ENCODE measurements at places on chromosomes 13 and 19.
A peak's percentile ranks its signal among the peaks of the same experiment; 100 is the strongest.

DNA sequence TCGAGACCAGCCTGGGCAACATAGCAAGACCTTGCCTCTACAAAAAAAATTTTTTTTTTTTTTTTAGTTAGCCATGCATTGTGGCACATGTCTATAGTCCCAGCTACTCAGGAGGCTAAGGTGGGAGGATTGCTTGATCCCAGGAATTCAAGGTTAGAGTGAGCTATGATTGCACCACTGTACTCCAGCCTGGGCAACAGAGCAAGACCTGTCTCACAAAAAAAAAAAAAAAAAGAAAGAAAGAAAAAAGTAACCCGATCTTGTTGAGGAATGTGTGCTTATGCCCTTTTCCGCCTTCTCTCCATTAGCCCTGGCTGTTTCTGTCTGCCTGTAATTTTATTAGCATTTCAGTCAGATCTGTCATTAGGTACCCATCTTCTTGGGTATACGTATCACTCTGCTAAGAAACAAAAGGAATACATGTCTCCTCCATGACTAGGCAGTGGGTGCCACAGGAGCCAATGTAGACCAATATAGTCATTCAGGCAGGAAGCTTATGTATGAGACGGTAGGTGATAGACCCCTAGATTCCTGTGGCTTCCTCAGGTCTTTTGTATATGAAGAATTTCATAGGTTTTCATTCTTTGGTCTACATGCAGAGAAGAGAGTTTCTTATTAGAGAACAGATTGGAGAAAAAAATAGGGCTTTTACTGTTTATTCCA is 59.6 kb upstream of the NPAS1 start:
- DNase-seq: peak; percentile 23

DNA sequence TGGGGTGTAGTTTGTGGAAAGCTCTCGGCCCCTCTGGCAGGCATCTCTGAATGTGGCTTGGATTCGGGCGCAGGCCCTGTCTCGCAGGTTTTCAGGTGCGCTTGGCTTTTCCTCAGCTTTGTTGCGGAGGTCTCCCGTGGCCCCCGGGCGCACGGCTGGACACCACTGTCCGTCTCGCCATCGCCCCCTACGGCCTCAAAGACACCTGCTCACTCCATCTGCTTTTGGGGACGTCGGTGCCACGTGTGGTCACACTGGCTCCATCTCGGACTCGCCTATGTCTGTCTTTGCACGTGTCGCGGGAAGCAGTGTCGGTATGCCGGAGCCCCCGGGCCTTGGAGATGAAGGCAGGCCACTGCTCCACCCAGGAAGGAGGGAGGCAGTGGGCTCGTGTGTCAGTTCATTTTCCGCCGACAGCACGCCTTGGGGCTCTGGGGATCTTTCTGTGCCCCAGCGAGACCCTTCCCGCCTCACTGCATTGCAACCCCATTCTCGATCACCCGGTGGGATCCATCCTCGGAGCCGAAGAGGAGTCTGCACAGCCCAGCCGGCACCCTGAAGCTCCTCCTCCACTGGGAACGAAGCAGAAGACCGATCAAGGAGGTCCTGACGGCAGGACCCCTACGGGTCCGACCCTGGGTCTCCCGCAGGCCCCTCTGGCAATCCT is 42.1 kb downstream of the ZNF146 start:
- no peak for DNase-seq

GRCh38 chr19:41746593-41747227 is 8.6 kb upstream of the CEACAM6 start:
- no peak for DNase-seq

DNA sequence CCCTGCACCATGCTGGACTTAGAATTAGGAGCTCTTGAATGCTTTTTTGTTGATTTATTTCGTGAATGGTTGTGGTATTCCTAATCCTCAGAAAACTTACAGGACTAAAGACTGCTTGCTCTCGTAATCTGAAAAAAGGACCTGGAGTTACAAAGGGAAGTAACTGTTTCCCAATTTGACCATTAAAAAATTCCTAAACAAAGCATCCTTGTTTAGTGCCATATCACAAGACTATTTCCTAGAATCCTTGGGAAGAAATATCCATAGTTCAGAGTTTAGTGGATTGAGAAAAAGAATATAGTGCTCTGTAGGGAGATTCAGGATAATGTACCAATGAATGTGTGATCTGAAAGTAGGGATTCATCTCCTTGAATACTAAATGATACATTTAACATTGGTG is 186.8 kb downstream of the NDFIP2 start:
- no peak for DNase-seq

- DNase-seq: no peak
These were observed 5.7 kb downstream of the SLC25A30 start for GRCh38 chr13:45412274-45413049.

DNA sequence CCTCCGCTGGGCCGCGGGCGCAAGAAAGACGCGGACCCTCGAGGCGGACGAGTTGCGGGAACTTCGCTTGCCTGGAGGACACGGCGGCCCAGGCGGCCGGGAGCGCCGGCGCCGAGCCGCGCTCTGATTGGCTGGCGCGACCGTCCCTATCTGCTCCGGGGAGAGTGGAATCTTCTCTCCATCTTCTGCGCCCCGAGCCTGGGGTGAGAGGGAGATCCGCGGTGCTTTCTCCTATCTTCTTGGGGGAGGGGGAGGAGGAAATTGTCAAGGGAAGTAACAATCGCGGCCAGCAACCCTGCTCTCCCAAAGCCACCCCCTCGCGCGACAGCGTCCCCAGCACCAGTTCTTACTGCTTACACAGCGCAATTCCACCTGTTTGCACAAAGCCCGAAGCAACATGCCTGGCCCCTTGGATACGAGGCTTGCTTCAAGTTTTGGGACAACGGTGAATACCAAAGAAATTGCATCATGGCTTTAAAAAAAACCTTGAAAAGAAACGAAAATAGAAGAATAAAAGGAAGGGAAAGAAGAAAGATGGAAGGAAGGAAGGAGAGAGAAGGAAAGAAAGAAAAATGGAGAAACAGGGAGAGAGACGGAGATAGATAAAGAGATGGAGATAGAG is 4.8 kb downstream of the SOX21 start:
- no peak for DNase-seq

DNA sequence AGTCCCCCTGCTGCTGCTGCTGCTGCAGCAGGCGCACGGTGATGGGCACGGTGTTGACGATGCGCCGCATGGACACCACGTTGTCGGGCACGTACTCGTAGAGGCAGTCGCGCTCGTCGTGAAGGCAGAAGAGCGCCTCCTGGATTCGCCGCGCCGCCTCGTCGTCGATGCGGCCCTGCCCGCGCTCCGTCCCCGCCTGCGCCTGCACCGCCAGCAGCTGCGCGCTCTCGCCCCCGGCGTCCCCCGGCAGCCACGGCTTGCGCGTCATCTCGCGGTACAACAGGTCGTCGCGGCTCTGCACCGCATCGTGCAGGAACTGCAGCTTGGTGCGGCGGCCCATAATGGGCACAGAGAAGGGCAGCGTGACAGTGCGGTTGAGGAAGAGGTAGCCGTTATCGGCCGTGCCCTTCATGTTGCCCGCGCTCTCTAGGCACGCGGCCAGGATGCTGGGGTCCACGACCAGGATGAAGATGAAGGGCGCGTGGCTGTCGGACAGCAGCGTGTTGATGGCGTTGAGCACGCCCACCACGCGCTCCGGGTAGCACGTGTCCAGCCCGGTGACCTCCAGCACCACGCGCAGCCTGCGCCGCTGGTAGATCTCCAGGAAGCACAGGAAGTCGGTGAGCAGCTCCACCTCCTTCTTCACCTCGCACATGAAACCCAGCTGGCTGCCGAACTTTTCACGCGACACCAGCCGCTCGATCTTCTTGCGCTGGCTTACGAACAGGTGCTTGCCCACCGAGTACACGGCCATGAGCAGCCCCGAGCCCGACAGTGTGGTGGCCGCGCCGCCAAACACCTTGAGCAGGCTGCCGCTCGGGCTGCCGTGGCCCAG is 8.1 kb downstream of the NKPD1 start:
- no peak for DNase-seq

DNA sequence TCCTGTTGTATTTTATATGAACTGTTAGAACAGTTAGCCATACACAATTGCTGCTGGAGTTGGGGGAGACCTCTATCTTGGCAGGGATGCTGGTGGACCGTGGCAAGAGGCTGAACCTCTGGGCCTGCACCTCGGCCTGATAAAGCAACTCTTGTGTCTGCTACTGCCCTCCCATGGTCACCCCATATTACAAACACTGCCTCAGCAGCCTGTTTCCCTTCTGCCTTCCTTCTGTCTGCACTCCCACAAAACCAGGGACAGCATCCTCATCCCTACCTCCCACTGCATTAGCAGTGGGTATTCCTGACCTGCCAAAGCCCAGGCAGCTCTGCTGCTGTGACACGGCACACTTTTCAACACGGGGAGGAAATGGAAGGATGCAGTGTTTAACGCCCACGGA is 456.4 kb downstream of the FGF14 start:
- DNase-seq: no peak

DNA sequence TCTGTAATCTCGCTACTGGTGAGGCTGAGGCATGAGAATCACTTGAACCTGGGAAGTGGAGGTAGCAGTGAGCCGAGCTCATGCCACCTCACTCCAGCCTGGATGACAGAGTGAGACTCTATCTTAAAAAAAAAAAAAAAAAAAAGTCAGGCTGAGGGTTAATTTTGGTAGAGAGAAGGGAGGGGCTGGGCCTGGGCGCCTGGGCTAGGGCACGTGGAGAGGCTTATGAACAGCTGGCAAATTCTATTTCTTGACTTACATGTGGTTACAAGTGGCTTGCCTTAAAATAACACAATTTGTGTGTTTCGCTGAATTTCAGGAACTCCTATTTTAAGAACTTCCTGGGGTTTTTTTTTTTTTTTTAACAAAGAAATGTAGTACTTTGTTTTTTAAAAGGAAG is 47.6 kb upstream of the MAP3K10 start:
- DNase-seq: no peak

- DNase-seq: no peak
These were observed 5.1 kb upstream of the PRKD2 start for GRCh38 chr19:46722004-46722380.

- no peak for DNase-seq
These were observed 40.6 kb downstream of the TPT1 start for GRCh38 chr13:45300190-45300985.

- DNase-seq: no peak
These were observed 735 bp downstream of the BRSK1 start for GRCh38 chr19:55284405-55285058.

- DNase-seq: no peak
These were observed 563.5 kb upstream of the SLITRK5 start for GRCh38 chr13:87107651-87108050.

GRCh38 chr13:107124129-107124718 is 556.3 kb upstream of the ARGLU1 start:
- peak; percentile 13 for DNase-seq

GRCh38 chr19:3494051-3494450 is 6.4 kb downstream of the DOHH start:
- no peak for DNase-seq

DNA sequence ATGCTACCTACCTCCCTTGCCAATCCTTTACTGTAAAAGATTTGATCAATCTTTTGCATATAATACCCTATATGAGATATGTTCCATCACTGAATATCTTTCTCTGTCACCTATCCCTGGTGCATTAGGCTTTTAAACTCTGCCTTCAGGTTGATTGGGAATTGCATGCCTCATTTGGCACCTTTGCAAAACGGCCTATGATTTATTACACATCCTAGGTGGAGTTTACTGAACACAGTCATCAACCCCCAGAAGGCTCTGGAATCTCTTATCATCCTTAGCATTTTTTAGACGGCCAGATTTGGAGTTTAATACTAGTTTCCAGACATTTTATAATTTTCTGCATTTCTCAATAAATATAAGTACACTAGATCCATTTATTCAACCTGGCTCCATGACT is 448.4 kb upstream of the SLC10A2 start:
- no peak for DNase-seq

DNA sequence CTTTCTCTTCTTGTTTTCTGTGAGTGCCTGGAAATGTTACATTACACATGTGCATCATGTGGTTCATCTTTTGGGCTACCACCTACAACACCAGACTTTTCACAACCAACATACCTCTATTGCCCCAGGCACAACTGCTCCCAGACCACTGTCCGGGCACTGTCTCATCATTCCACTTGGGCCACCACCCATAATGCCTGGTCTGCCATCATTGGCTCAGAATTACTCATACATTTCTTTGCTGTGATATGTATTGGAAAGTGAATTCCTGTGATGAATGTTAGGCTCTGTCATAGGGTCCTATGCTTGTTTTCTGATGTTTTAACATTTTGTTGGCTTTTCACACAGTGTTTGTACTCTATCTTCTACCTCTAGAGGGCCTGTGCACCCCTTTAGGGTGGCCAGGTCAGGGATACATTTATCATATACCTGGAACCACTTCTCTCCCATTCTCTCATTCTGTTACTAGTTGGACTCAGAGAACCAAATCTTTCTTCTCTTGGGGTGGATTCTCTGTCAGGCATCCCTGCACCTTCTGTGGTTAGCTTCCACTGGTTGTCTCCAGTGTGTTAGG is 172.8 kb downstream of the NHLRC3 start:
- DNase-seq: no peak

GRCh38 chr19:43782311-43782660 is 1.5 kb upstream of the KCNN4 start:
- no peak for DNase-seq

DNA sequence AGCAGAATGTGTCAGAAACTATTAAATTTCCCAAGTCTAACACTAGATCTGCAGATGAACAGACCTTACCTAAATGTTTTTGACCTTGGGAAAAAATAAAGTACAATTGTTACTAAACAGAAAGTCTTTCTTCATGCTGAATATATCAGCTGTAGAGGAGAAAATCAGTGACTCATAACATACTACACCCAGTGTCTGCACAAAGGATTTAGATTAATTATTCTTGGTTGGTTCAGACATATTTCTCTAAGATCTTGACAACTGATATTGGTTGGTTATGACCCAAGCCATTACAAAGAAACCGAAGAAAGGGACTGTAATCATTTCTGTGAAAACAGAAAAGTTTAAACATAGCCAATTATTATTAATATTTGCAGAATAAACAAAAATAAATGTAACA is 225.1 kb downstream of the HS6ST3 start:
- DNase-seq: no peak

DNA sequence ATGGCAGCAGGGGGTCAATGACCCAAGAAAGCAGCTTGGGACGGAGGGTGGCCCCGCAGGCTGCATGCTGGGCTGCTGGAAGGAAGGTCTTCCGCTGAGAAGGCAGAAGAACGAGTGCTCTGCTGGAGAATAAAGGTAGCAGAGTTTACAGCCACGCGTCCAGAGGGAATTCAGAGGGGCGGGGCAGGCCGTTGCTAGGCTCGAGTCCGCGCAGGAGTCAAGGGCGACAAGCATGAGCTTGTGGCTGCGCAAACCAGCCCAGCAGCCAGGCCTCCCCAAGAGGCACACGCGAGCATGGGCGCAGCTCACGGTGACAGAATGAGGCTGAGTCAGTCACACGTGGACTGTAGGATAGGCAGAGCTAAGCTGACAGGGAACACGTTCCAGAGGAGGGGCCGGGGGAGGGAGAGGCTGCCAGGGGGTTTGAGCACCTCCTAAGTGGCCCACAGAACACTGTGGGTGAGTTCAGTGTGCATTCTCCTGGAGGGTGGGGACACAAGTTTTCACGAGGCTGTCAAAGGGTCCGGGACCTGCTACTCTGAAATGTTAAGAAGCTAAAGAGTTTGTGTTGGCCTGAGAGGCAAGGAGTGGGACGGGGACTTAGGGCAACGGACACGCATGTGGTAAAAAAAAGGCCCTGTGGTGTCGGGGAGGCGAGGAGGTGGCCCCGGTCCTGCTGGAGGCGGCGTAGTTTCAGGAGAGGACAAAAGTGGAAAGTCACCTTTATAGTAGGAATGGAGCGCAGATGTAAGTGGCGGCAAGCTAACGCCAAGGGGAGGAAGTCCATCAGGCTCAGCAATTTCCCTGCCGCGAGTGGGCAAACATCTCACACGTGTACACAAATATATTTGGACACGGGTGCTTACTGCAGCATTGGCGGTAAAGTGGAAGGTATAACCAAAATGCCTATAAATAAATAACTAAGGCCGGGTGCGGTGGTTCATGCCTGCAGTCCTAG is 17.7 kb downstream of the RFX2 start:
- peak; percentile 97 for DNase-seq

Measured in RCC 7860 (cell line).